ENCODE measurements at places on chromosomes 5 and 9. TPM values are rescaled to one million over a fixed set of nuclear protein-coding genes. Genes with fewer than 3 reads are reported as not detected.
A peak's percentile ranks its signal among the peaks of the same experiment; 100 is the strongest.

The SV2C gene
- not detected for total RNA-seq

- no peaks in the 10 kb centered on the region for H3K36me3 ChIP-seq
- peak overlapping the region; percentile 62 for H3K27ac ChIP-seq
- H3K4me3 ChIP-seq, result no peak overlapping the region
- DNase-seq, result peak; percentile 67
Observed at GRCh38 chr5:80184235-80185023, 71.4 kb downstream of the SERINC5 start.

GRCh38 chr9:4276856-4277255 lies 23.0 kb downstream of the GLIS3 start:
- no peak overlapping the region for H3K4me3 ChIP-seq
- no peaks in the 10 kb centered on the region for H3K4me1 ChIP-seq
- no peak for DNase-seq
- no peaks in the 10 kb centered on the region for H3K27me3 ChIP-seq
- H3K36me3 ChIP-seq, result no peaks in the 10 kb centered on the region
- H3K27ac ChIP-seq, result no peak overlapping the region

The ABCA1 gene
- total RNA-seq, result 2.3 TPM

The IQGAP2 gene
- total RNA-seq, result not detected

DNA sequence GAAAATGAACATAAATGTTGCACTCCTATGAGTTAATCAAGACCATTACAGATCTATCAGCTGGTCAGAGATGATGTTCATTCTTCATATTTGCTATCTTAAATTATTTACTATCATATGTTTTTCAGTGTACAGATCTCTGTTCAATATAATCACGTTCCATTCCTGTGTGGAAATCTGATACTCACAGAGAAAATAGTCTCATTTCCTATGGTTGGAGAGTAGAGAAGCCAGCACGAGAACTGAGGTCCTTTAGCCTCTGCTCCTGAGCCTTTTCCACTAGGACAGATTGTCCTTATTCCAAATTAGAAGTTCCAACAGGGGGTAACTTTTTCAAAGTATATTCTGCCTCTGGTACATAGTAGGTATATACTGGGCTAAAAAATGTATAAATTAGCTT lies 29.2 kb downstream of the UGCG start:
- H3K27ac ChIP-seq, result no peak overlapping the region
- no peak overlapping the region for H3K4me3 ChIP-seq
- no peak for DNase-seq
- H3K27me3 ChIP-seq, result no peaks in the 10 kb centered on the region

GRCh38 chr9:74858751-74859414 lies 28.8 kb downstream of the TRPM6 start:
- no peaks in the 10 kb centered on the region for H3K36me3 ChIP-seq
- no peaks in the 10 kb centered on the region for H3K4me1 ChIP-seq
- no peak overlapping the region for H3K4me3 ChIP-seq
- no peaks in the 10 kb centered on the region for H3K27me3 ChIP-seq
- H3K27ac ChIP-seq, result no peak overlapping the region

GRCh38 chr5:120769312-120769872 lies 305.3 kb downstream of the PRR16 start:
- H3K4me1 ChIP-seq, result no peaks in the 10 kb centered on the region
- H3K27ac ChIP-seq, result no peak overlapping the region
- no peak overlapping the region for H3K4me3 ChIP-seq
- H3K36me3 ChIP-seq, result no peaks in the 10 kb centered on the region
- no peak for DNase-seq

GRCh38 chr5:137341831-137342230 lies 157.3 kb downstream of the SPOCK1 start:
- DNase-seq, result no peak
- H3K36me3 ChIP-seq, result no peaks in the 10 kb centered on the region
- H3K4me1 ChIP-seq, result peaks cover 8% of the 10 kb centered on the region

DNA sequence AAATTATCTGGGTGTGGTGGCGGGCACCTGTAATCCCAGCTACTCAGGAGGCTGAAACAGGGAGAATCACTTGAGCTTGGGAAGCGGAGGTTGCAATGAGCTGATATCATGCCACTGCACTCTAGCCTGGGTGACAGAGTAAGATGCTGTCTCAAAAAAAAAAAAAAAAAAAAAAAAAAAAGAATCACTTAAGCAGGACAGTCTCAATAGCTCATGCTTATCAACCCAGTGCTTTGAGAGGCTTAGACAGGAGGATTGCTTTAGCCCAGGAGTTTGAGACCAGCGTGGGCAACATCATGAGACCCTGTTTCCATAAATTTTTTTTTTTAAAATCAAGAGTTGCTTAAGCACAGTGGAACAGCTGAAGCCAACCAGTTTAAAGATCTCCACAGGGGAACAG lies 42.6 kb downstream of the LEAP2 start:
- H3K4me1 ChIP-seq, result no peaks in the 10 kb centered on the region
- DNase-seq, result no peak
- H3K36me3 ChIP-seq, result no peaks in the 10 kb centered on the region
- no peaks in the 10 kb centered on the region for H3K27me3 ChIP-seq

The ERAP2 gene
- total RNA-seq, result 9.6 TPM

- DNase-seq, result no peak
- no peaks in the 10 kb centered on the region for H3K4me1 ChIP-seq
- no peak overlapping the region for H3K27ac ChIP-seq
- H3K36me3 ChIP-seq, result no peaks in the 10 kb centered on the region
- no peak overlapping the region for H3K4me3 ChIP-seq
Observed at GRCh38 chr5:1268666-1269065, 26.2 kb downstream of the TERT start.

- H3K36me3 ChIP-seq, result no peaks in the 10 kb centered on the region
- no peak for DNase-seq
- no peak overlapping the region for H3K4me3 ChIP-seq
Observed at GRCh38 chr5:179307931-179308471, 37.3 kb downstream of the ADAMTS2 start.

- H3K27ac ChIP-seq, result no peak overlapping the region
- no peaks in the 10 kb centered on the region for H3K27me3 ChIP-seq
- peaks cover 1% of the 10 kb centered on the region for H3K4me1 ChIP-seq
- H3K4me3 ChIP-seq, result no peak overlapping the region
- no peaks in the 10 kb centered on the region for H3K36me3 ChIP-seq
Observed at GRCh38 chr5:38666668-38667498, 110.4 kb upstream of the LIFR start.

The SLC25A48 gene
- not detected for total RNA-seq

The IRX2 gene
- 10.4 TPM for total RNA-seq

- H3K27ac ChIP-seq, result no peak overlapping the region
- no peaks in the 10 kb centered on the region for H3K36me3 ChIP-seq
- no peak for DNase-seq
- no peaks in the 10 kb centered on the region for H3K27me3 ChIP-seq
- H3K4me1 ChIP-seq, result no peaks in the 10 kb centered on the region
Observed at GRCh38 chr5:107272509-107272908, 398.2 kb downstream of the EFNA5 start.

GRCh38 chr9:22103685-22104575 lies 94.8 kb upstream of the CDKN2B start:
- no peaks in the 10 kb centered on the region for H3K27me3 ChIP-seq
- H3K4me1 ChIP-seq, result peaks cover 37% of the 10 kb centered on the region
- DNase-seq, result peak; percentile 57
- H3K4me3 ChIP-seq, result no peak overlapping the region
- H3K36me3 ChIP-seq, result no peaks in the 10 kb centered on the region

The FOXI1 gene
- not detected for total RNA-seq

The GAS1 gene
- not detected for total RNA-seq

The CCNI2 gene
- total RNA-seq, result not detected

GRCh38 chr9:35910613-35911359 lies 1.5 kb downstream of the SPAAR start:
- H3K36me3 ChIP-seq, result no peaks in the 10 kb centered on the region
- H3K27ac ChIP-seq, result no peak overlapping the region
- peaks cover 57% of the 10 kb centered on the region for H3K4me1 ChIP-seq
- no peak overlapping the region for H3K4me3 ChIP-seq

The C5orf52 gene
- not detected for total RNA-seq

- no peak overlapping the region for H3K27ac ChIP-seq
- DNase-seq, result no peak
- no peaks in the 10 kb centered on the region for H3K36me3 ChIP-seq
Observed at GRCh38 chr5:174376056-174376455, 330.6 kb downstream of the NSG2 start.

DNA sequence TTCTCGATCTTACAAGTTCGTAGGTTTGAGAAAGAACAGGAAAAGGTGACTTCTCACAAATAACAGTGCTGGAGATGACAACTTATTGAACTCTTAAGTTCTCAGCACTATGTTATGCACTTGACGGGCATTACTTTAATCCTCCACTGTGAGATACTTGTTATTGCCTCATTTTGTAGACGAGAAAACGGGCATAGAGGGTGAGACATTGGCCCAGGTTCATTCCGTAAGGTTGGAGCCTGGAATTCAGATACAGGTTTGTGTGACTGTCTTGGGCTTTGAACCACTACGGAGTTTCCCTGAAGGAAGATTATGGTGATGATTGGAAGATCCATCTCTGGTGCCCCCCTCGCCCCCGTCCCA lies 657 bp downstream of the MAT2B start:
- H3K4me3 ChIP-seq, result peak overlapping the region; percentile 90
- peak overlapping the region; percentile 56 for H3K27ac ChIP-seq
- no peaks in the 10 kb centered on the region for H3K36me3 ChIP-seq
- DNase-seq, result no peak

- no peak overlapping the region for H3K27ac ChIP-seq
- H3K4me3 ChIP-seq, result no peak overlapping the region
- peaks cover 15% of the 10 kb centered on the region for H3K27me3 ChIP-seq
- no peaks in the 10 kb centered on the region for H3K36me3 ChIP-seq
Observed at GRCh38 chr9:8859416-8859815, 1059.8 kb upstream of the DMAC1 start.

The C7 gene
- total RNA-seq, result not detected

DNA sequence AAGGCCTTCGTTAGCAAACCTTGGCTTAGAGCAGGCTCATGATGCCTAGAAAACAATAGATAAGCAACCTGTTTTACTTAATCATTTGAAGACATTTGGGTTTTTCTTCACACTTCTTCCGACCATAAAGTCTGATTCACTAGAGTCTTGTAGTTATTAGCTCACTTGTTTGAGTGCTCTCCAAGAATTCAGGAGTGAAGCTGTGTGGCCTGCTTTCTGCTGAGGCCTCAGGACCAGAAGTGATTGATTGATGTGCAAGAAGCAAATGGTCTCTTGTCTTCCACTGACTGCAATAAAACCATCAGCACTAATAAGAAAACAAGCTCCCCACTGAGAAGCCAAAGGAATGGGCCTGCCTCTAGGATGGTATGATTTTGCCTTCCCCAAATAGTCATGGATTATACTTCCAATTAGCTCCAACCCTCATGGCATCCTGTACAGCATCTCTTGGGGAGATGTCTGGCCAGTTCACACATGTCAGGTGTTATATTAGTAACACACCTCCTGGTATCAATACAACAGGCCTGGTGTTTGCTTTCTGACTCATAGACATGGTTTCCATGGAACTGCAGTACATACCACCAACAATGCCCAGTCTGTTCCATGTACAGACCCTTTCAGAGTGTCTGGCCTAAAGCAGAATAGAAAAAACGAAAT lies 317.6 kb downstream of the CWC27 start:
- H3K27ac ChIP-seq, result no peak overlapping the region
- no peaks in the 10 kb centered on the region for H3K4me1 ChIP-seq
- H3K36me3 ChIP-seq, result no peaks in the 10 kb centered on the region
- DNase-seq, result peak; percentile 26

DNA sequence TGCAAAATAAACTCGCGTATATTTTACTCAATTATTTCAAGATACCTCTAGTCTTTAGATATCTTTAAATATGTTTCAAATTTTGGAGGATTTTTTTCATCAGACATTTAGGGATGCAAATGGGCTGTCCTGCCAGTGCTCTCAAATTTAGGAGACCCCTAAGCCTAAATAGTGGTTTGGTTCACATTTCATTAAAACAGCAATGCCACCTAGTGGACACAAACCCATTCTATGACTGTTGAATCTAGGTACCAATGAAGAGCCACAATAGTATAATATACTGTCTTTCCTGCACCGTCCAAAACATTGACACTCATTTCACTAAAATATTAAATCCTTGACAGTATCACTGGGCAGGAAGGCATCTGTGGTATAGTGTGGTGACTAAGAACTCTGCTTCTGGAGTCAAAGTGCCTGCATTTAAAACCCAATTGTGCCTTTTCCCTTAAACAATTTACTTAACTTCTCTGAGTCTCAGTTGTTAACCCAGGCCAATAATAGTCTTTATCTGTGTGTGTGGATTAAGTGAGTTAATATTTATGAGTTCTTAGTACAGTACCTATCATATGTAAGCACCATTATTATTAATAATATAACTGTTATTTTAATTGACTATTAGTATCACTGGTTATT lies 148.0 kb downstream of the RORB start:
- DNase-seq, result peak; percentile 19
- H3K27ac ChIP-seq, result no peak overlapping the region
- H3K4me1 ChIP-seq, result no peaks in the 10 kb centered on the region

The IFNA21 gene
- total RNA-seq, result not detected

Measured in PC-3 (cell line).